ENCODE measurements at places on chromosomes 3 and 15.

GRCh38 chr3:13571264-13571663, 22.3 kb downstream of the FBLN2 start:
- no peak for DNase-seq

- DNase-seq: no peak
Observed at GRCh38 chr3:10489746-10490483, 15.5 kb downstream of the ATP2B2 start.

DNA sequence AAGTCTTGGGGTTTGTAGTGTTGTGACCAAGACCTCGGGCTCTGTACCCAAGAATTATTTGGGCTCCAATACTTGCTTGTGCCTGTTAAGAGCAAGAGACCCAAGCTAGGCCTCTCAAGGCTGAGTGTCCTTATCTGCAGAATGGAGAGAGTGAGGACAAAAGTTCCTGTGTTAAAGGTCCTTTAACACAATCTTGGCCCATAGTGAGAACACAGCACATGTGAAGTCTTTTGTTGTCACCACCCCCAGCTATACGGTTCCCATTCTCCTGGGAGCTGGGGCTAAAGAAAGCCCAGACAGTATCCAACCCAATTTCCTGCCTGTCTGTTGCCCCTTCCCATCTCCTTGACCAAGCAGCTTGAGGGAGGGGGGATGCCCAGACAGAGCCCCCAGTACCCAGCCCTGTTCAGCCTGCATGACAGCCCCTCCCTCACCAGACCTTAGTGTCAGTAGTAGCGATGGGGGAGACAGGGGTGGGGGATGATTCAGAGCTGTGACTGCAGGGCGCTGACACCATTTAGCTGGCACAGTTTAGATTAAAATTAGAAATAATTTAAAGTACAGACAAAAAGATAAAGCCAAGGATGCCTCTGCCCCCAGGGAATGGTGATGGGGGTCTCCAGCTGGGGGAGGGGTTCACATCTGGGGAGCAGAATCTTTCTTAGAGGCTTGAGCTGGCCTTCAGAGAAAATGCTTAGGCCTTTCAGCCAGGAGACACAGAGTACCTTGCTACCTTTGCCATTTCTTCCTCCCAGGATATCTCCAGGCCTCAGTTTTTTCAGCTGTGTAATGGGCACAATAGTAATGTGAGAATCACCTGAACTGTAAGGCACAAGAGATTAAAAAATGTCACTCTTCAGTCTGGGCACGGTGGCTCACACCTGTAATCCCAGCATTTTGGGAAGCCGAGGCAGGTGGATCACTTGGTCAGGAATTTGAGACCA, 2.7 kb downstream of the PRKCD start:
- no peak for DNase-seq

- DNase-seq: no peak
Observed at GRCh38 chr3:16606398-16606797, 1.2 kb upstream of the DAZL start.

- DNase-seq: no peak
Observed at GRCh38 chr3:72102112-72102616, 317.2 kb upstream of the PROK2 start.

GRCh38 chr3:64473466-64473865, 214.3 kb downstream of the ADAMTS9 start:
- DNase-seq: no peak

DNA sequence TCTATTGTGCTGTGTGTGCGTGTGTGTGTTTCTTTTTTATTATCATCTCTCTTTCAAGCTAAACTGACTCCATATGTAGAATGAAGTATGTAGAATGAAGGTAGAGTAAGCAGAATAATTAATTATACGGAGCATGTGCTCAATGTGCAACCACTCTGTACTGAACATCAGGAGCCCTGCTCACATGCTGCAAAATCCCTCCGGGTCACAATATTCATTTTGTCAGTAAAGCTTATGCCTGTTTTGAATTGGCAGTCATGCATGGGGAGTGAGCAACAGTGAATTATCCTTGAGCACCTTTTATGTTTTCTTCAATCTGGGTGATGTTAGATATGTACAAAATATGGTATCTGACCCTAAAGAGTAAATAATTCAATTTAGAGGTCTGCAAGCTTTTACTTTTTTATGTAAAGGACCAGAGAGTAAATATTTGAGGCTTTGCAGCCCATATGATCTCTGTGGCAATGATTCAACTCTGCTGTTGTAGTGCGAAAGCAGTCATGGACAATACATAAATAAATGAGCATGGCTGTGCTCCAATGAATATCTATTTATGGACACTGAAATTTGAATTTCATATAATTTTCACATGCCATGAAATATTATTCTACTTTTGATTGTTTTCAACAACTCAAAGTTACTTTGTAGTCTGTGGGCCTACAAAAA, 199.9 kb downstream of the VGLL3 start:
- DNase-seq: no peak

DNA sequence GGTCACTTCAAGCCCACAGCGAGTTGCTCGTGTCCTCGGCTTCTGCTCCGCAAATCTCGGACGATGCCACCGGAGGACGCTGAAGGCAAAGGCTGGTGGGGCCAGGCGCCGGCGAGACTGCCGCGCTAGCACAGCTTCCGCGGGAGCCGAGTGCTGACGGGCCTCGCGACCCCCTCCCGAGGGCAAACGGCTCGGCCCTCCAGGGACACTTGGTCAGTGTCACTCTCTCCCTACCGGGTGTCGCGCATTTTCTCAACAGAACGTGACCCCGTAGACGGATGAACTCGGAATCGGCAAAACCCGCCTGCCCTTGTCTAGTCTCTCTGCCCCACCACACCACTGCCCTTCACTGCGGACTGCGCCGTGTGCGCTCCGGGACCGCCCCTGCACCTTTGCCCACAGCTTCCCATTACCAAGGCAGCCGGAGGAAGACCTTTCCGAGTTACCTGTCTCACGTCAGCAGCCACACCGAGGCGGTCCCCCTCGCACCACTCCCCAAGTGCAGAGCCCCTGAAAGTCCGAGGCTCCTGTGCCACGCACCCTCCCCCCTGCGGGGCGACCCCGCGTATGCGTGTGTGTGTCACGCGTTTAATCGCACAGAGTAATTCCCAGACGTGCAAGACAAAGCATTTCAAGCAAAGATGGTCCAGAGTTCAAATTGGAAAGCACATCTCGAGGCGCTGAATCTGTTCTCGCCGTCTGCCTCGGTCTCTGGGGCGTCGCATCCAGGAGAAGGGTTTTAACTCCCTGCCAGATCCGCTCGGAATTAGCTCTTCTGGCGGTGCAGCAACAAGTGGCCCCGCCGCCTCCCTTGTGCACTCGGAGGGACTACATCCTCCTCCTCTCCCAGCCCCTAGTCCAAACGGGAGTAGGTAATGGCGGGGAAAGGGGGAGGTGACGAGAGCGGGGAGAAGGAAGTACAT, 245.0 kb upstream of the TOPAZ1 start:
- no peak for DNase-seq

DNA sequence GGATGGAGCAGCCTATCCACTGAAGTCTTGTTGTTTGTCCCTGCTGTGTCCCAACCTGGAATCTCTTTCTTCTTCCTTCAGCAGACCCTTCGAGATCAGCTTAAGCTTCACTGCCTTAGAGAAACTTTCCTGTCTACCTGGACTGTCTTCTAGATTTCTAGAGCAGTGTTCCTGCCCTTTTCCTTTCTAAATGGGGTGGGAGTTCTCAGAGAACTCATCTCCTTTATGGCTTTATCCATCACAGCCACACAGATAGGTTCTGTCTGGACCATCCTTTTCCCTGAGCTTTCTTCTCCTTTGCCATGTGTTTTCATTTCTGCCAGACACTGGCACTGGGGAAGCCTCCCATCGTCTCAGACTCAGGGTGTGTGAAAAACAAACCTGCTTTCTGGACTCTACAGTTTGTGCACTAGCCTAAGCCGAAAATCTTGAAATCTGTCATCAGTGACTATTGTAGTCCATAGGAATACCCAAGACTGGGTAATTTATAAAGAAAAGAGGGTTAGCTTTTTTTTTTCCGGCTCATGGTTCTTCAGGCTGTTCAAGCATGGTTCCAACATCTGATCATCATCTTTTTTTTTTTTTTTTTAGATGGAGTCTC, 177.5 kb downstream of the PGPEP1L start:
- no peak for DNase-seq

GRCh38 chr3:77259694-77260093, 219.8 kb downstream of the ROBO2 start:
- no peak for DNase-seq

- DNase-seq: no peak
Observed at GRCh38 chr15:76947454-76947853, 15.9 kb downstream of the RCN2 start.

DNA sequence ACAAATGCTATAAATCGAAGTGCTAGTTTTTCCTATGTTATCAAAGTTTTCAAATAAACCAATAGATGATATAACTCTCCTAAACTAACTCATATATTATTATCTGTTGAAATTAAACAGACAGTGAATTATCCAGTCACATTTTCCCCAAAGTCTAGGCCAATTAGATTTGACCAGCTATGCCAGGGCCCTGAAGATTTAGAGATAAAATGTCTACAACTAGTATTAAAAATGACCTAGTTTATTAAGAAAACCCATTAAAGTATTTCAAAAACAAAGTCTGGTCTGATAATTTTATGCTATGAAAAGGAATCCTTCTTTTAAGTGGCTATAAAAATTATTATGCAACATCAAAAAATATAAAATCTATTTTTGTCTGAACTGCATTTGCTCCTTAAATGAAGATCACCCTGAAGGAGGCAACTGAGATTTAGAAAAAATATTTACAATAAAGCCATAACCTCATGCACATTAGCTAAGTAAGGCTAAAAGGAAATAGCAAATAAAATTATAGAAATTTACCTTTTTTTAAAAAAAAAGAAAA, 83.4 kb upstream of the MEX3B start:
- no peak for DNase-seq

DNA sequence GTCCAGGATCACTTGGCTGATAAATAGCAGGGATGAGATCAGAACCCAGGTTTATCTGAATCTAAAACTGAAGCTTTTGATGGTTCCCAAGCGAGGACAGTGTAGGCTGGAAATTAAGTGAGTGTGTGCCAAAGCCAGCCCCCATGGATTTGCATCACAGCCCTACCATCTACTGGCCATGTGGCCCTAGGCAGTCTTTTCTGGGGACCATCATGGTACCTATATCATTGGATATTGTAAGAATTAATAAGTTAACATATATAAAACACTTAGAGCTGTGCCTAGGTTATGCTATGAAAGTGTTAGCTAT, 32.8 kb upstream of the SSR3 start:
- no peak for DNase-seq

DNA sequence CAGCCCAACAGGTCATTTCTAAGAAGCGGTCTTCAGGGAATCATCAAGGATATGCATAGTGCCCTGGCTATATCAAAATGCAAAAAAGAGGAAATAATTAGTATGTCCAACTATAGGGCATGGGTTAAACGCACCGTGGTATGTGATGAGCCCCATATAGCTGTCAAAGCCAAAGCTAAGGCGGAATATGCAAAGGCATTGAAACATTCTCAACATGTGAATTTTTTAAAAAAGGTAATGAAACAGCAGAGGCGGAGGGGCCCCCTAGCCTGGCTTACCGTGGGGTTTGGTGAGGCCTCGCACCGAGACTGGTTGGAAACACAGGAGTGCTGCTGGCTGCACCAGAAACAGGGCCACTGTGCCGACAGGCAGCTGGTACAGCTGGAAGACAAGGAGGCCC, 23.2 kb downstream of the PLXND1 start:
- DNase-seq: no peak

GRCh38 chr15:31214864-31215489, 111.7 kb upstream of the KLF13 start:
- no peak for DNase-seq

DNA sequence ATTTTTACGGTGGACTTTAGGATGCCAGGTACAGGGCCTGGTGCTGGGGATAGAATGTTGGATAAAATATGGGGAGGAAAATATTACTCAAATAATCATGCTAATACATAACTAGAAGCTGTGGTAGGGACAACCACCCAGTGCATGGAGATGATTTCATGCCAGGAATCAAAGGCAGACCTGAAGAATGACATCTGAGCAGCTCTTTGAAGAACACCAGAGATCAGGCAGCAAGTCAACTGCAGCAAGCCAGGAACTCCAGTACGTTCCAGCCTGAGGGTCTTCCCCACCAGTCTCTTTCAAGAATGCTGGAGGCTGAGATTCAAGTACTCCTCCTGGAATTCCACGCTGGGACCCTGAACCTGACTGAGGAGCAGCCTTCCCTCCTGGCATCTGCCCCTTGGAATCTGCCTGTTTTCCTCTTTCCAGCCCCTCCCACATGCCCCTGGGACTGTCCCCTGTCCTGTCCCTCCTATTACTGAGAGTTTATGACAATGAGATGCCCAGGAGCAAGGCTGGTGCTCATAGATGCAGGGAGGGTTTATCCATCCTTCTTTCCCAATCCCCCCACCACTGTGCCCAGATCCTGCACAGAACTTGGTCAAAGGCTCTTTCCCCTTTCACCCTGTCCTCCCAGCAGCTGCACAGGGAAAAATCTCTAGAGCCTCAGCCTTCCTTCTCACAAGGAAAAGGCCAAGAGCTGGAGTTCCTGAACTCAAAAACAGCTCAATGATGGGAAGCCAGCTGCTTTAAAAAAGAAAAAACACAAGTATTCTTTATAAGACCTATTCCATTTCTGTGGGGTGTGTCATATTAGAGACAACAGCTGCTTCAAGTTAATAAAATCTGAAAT, 68.0 kb downstream of the PDZRN3 start:
- DNase-seq: no peak

DNA sequence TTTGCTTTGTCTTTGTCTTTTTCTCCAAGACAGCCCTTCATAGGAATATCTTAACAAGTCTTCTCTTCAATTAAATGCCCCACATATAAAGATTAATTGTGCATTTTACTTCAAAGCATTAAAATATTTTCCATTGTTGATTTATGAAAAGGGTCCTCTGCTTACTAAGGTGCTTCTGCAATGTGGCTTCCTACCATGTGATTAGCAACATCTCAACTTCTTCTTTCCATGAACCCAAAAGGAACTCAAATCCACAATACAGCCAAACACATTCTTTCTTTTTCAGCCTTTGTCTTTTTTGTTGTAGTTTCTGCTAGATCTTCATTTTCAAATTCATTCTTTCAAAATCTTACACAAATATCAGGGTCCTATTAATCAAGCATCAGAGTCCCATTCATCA, 309.2 kb downstream of the NSUN3 start:
- no peak for DNase-seq

GRCh38 chr3:155412904-155413303, 119.4 kb upstream of the STRIT1 start:
- no peak for DNase-seq

DNA sequence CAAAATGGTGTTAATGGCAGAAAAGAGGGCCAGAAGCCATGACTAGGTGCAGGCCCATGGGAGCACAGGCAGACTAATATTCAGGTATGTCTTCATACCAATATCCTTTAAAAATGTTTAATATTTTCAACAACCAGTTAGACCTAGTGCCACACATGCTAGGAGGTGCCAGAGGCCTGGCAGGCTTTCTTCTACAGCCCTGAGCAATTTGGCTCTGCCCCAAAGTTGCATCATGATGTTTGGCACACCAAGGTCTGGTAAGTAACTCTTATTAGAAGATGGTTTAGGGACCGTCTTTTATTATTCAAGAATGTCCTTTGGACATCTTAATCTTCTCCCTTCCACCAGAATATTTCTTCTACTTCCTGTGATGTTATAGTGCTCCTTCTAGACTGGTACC, 34.8 kb downstream of the MITF start:
- no peak for DNase-seq

All from activated gamma-delta T cell treated with Interleukin-2 at 50 U/mL for 16 hours (primary cell).